ENCODE measurements at places on chromosomes 2 and 18. TPM values are rescaled to one million over a fixed set of nuclear protein-coding genes. Genes with fewer than 3 reads are reported as not detected.

Gene ICA1L
- total RNA-seq = 0.74 TPM

Gene KCNE4
- total RNA-seq = not detected

Gene FIGN
- total RNA-seq = 0.02 TPM

Gene ECEL1
- total RNA-seq = not detected

DNA sequence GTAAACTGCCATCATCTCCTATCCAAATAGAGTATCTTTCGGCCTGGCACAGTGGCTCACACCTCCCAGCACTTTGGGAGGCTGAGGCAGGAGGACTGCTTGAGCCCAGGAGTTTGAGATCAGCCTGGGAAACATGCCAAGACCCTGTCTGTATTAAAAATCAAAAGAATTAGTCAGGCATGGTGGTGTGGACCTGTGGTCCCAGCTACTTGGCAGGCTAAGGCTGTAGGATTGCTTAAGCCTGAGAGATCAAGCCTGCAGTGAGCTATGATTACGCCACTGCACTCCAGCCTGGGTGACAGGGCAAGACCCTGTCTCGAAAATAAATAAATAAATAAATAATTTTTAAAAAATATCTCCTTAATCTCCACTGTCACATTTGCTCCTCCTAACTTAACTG, 14.7 kb upstream of the ARPC2 start:
- DNase-seq = no peak

DNA sequence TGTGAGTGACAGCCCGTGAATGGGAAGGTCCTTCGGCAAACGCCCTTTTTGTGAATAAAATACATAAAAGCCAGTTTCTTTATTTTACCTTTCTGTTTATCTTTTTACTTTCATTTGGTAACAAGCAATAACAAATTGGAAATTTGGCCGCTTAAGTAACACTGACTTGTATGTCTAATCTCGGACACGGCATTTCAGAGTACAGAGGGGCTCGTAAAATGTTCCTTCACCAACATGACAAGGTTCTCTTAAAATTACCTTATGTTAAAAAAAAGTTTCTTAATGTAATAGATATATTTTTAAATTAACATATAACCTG, 558 bp upstream of the NEMP2 start:
- DNase-seq = no peak

Gene PLCD4
- not detected for total RNA-seq

GRCh38 chr2:24262421-24262970, 87.6 kb downstream of the FAM228A start:
- DNase-seq = no peak

- no peak for DNase-seq
These were observed 21.1 kb upstream of the GALNT5 start for GRCh38 chr2:157236404-157236803.

GRCh38 chr2:9002313-9002636, 1.2 kb downstream of the MBOAT2 start:
- DNase-seq = no peak

GRCh38 chr2:97957432-97958183, 38.1 kb downstream of the TMEM131 start:
- DNase-seq = no peak

GRCh38 chr18:69387186-69387585, 13.5 kb upstream of the DOK6 start:
- no peak for DNase-seq

DNA sequence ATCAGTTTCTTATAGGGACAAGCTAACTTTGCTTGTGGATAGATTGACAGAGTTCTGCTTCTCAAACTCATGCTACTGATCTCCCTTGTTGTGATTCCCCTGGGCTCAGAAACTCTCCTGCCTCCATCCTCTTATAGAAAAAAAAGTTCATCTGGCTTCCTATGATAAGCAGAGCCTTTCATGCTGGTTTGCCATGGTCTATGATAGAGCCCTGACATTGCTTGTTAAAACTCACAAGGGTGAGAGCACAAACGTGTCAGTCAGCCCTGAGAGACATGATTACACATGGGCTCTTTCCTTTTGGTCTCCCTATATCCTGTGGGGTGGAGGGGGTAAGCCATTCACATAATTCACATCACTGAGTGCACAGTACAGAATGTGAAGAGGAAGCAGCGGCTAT, 121.8 kb downstream of the TDRD15 start:
- DNase-seq = peak; percentile 76

GRCh38 chr2:138724729-138725459, 55.3 kb downstream of the NXPH2 start:
- no peak for DNase-seq

Gene DOK6
- not detected for total RNA-seq

- DNase-seq = no peak
These were observed 753.9 kb downstream of the SUCLG1 start for GRCh38 chr2:83705146-83705545.

Gene GNAL
- total RNA-seq = not detected

DNA sequence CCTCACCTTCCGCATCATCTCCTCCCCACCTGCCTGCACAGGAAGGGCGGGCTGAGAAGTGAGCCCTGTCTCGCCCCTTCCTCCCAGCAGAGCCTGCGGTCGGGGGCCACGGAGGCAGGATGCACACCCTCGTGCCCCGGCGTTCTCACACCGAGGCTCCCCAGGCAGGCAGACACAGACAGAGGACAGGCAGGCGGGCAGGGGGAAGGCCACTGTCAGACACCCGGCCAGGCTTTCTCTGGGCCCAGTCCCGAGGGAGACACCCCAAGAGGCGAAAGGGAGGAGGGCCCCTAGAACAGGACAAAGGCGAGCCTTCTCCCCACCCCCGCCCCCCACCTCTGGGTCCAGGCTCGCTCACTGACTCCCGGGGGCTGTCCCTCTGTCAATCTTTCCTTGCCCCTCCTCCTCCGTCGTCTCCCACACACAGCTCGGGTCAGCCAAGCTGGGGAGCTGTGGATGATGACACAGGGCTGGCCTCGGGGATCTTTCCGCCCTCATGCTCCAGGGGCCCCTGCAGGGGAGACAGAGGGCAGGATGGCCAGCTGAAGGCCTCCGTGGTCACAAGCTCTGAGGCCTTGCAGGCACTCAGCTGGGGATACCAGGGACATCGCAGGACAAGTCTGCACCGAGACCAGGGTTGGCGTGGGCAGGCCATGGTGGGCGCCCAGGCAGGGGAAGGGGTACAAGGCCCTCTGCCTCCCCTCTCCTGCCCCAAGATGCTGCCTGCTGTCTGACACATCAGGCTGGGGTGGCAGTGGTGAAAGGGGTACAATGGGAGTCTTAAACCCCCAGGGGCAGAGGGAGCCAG, 24.9 kb downstream of the BIN1 start:
- peak; percentile 52 for DNase-seq

- DNase-seq = no peak
These were observed 137.6 kb downstream of the ETAA1 start for GRCh38 chr2:67534745-67535144.

DNA sequence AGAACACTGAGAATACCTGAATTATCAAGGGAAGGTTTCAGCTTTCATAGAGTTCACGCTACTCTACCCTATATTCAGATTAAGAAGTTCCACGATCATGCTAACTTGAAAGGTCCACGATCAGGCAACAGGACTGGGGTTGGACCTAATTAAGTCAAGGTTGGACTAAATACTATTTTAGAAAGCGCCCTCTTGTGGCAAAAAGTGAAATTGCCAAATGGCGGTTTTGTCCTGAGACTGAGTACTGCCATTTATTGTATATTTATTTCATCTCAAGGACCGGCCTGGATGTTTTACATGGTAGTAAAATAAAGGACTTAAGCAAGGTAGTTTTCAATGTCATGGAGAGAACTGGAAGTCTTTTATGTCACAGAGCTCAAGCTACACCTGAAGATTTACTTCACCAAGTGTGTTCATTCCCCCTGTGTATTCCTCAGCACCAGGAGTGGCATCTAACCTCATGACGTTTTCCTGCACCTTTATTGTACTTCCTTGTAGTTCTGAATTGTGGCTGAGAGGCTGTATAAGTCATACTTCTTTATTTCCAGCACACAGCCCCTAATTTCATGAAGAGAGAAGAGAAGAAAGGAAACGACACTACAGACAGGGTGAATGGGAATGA, 56.8 kb downstream of the SRD5A2 start:
- peak; percentile 47 for DNase-seq

GRCh38 chr2:204260901-204261300, 284.4 kb upstream of the PARD3B start:
- no peak for DNase-seq

DNA sequence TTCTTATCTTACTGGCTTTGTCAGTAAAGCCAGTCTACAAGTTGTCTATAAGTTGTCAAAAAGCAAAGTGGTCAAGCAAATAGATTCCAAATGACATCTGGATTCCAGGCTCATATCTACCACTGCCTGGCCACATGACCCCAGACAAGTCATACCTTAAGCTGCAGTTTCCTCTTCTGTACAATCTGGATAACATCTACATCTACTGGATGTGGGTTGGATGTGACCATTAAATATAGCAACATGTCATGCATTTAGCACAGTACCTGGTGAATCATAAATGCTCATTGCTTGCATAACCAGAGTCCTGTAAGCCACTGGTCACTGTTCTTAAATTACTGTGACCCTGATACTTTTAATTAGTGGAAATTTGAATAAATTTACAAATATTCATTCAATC, 16.8 kb downstream of the COBLL1 start:
- DNase-seq = no peak

- no peak for DNase-seq
These were observed 321.6 kb downstream of the STK39 start for GRCh38 chr2:167925758-167926157.
